ENCODE measurements at places on chromosomes 7 and 10.

- no peak for DNase-seq
These were observed 71.0 kb downstream of the SH2D4B start for GRCh38 chr10:80608706-80609105.

GRCh38 chr10:21355591-21356011 is 169.9 kb downstream of the SKIDA1 start:
- DNase-seq, result no peak

DNA sequence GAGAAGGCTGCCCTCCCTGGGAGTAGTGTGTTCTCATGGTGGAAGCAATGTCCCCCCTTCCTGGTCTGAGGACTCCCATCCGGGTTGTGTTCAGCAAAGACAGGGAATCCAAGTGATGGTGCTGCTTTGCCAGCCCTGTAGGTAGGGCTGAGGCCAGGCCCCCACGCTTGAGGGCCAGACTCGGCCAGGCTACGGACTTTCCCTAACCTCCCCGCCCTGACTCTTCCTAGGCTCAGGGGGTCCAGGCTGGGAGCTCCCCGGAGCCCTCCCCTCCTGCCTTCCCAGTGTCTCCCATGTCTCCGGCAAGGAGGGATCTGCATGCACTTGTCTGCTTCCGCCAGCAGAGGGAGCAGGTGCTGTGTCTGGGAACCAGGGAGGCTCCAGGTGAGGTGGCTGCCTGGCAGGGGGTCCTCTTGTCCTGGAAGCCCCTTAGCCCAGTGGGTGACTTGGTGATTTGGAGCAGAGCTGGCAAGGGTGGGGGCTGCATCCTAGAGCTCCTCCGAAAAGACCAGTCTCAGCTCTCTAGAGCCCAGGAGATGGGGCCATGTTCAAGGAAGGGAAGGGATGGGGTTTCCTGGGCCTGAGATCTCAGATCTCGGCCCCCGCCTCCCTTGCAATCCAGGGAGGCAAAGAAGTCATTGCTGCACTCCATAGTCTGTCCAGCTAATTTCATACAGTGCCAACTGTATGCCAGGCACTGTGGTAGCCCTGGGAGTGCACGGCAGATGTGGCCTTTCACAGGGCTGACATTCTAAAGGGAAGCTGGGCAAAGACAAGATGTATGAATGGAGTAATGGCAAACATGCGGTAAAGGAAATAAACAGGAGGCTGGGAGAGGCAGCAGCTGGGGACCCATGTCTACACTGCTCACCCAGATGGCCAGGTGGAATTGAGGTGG is 20.3 kb upstream of the SFRP5 start:
- peak; percentile 62 for DNase-seq

GRCh38 chr7:105610165-105610930 is 29.1 kb upstream of the EFCAB10 start:
- DNase-seq, result no peak

GRCh38 chr10:1394155-1394912 is 338.1 kb downstream of the WDR37 start:
- no peak for DNase-seq

GRCh38 chr10:112783351-112784021 is 166.6 kb upstream of the TCF7L2 start:
- DNase-seq, result no peak
